ENCODE measurements at places on chromosomes 12 and 14.
A peak's percentile ranks its signal among the peaks of the same experiment; 100 is the strongest.

DNA sequence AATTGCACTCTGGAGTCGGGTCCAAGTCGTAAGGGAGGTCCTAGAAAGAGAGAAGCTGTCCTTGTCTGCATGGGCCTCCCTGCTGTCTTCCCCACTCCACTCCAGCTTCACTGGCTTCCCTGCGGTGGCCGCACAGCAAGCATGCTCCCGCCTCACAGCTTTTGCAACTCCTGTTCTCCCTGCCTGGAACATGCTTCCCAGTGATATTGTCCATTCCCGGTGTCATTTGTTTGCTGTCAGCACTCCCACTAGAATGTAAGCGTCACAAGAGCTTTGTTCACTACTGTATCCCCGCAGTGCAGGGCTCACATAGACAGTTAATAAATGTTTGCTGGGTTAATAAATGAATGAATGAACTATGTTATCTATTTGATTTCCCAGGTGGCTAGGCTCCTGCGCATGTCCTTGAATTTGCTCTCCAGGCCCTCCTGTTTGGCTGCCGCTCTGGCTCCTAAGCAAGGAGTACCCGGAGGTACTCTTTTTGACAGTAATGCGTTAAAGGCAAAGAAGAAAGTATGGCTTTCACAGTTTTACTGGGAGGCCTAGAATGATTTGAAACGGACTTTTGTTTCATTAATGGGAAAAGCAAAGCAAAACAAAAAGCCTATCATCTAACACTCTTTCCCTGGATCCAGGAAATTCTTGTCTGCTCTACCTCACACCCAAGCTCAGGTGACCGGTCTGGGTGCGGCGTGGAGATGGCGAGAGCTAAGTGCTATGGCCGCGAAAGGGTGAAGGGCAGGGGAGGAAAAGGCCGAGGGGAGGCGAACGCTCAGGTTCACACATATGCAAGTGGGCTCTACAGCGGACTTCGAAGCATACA is 6.2 kb upstream of the SLC7A7 start:
- DNase-seq, result peak; percentile 25

DNA sequence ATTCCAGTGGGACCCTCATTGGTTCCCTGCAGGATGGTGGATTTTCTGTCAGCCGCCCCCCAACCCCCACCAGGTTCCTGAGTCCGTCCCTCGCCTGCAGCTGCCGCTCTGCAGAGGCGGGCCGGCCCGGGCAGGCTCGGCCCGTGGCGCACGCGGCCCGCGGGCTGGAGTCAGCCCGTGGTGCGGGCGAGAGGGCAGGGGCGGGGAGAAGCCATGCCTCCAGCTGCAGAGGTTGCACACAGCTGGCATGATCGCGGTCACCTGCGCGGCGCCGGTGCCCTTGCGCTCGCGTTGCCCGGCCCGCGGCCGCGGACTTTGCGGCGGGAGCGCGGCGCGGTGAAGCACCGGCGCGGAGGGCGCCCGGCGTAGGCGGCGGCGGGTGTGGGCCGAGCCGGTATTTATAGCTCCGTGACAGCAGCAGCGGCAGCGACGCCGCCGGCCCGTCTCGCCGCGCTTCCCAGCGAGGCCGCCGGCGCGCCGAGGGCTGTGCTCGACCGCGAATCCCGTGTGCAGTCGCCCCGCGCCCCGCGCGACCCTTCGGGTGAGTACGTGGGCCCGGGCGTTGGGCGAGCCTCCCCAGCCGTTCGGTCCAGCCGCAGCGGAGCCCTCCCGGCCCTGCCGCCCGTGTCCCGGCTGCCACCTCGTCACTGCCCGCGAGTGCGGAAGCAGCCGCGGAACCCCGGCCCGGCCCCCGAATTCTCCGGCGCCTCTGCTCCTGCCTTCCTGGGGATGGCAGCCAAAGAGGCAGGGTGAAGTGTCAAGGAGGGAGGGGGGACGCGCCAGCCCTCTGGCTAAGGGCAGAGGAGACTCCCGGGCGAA is at the start of gene TMEM117:
TSS of gene TMEM117 (plus strand) at position 426 of the 819 bp plus-strand sequence.
- DNase-seq, result peak; percentile 80

DNA sequence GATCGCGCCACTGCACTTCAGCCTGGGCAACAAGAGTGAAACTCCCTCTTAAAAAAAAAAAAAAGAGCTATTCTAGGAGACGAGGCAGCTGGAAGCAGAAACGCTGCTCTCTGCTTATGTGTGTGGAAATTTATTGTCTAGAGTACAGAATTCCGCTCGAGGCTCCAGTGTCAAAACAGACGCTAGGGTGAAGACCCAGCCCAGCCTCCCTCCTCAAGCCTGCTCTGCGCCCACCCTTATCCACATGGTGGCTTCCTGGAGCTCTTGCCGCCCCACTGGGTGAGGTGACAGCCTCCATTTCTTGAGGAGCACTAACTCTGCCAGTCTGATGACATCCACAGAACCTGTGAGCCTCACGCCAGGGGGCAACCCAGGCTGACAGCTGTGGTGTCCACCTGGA is 49.5 kb upstream of the DLK1 start:
- no peak for DNase-seq

DNA sequence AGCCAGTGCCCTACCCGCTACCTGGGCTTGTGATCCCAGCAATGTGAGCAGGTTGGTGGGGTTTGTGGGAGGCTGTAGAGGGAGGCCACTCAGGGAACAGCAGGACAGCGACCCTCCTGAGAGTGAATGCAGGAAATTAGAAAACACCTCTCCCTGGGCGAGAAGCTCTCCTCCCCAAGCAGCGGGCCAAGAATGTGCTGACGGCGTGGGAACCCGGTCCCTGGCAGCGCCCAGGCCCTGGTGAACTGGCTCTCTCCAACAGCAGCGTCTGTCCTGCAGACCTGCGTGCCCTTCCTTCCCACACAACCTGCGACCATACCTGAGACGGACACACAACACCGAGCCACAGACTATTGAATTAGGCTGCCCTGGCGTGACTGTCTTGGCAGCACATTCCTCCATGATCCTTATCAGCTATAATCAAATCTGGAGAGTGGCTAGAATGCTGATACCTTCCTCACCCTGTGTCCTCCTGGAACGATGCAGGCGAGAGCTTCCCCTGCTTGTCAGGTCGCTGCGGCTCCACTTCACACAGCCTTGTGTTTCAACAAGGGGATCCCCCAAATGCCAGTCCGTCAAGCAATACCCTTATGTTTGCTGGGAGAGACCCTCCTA is 114.8 kb upstream of the GSC start:
- DNase-seq, result no peak

DNA sequence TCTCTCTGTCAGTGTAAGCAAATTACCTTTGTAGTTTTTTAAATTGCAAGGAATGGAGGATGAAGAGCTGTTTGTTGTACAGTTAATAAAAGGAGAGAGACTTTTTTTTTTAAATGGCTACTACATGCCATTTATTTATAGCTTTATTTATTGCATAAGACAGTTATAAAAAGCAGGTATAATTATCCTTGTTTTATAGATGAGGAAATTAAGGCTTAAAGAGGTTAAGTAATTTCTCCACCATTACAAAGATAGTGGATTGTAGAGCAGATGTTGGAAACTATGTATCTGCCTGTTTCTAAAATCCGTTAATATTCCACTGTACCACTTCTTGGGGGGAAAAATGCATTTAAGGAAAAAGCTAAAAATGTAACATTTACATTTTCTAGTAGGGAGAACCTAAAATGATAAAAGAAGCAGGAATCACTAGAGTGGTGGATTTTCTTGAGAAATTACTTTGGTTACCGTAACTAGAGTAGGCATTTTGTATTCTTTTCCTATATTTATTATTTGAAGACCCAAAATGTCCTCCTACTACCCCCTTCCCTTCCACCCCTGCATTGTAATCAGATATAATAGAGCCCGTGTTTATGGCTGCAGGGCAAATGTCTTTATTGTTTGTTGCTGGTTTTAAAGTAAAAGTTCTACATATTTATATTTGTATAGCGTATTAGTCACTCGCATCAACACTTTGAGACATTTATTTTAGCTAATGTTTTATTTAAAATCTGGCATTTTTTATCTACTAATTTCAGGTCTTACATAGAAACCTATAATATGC is 2.3 kb downstream of the SNAPC1 start:
- no peak for DNase-seq

- no peak for DNase-seq
Observed at GRCh38 chr14:98958632-98959031, 313.4 kb downstream of the BCL11B start.

GRCh38 chr12:15265875-15266274 is 44.7 kb upstream of the RERG start:
- no peak for DNase-seq

Data from ACHN (cell line).